ENCODE measurements at places on chromosomes 2 and 18.

- peak overlapping the region; percentile 83 for H3K27ac ChIP-seq
- no peaks in the 10 kb centered on the region for H3K36me3 ChIP-seq
- H3K4me3 ChIP-seq, result no peak overlapping the region
- H3K27me3 ChIP-seq, result no peaks in the 10 kb centered on the region
- H3K4me1 ChIP-seq, result peaks cover 35% of the 10 kb centered on the region
These were observed 4.8 kb upstream of the MRPL44 start for GRCh38 chr2:223952280-223952968.

- DNase-seq, result no peak
- H3K36me3 ChIP-seq, result peaks cover 15% of the 10 kb centered on the region
- H3K27ac ChIP-seq, result no peak overlapping the region
These were observed 32.5 kb downstream of the GEMIN6 start for GRCh38 chr2:38810488-38810887.

- no peaks in the 10 kb centered on the region for H3K36me3 ChIP-seq
- peak overlapping the region; percentile 43 for H3K4me3 ChIP-seq
- no peak overlapping the region for H3K27ac ChIP-seq
- no peak for DNase-seq
- peaks cover 70% of the 10 kb centered on the region for H3K4me1 ChIP-seq
These were observed 344.9 kb downstream of the CYRIA start for GRCh38 chr2:16320716-16321115.

DNA sequence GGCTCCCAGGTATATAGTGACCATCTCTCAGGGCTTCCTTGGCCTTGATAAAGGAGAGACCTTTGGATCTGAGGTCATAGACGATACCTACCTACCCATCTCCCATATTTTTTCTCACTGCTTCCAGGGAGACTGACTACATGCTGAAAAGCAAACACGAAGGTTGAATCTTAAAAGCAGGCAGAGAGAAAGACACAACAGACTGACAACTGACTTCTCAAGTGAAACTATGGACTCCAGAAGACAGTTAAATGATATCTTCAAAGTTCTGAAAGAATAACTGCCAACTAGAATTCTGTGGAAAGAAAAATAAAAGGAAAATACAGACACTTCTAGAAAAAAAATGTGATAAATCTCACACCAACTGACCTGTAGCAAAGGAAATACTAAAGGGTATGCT lies 76.5 kb upstream of the HAAO start:
- no peak for DNase-seq
- no peak overlapping the region for H3K4me3 ChIP-seq
- no peak overlapping the region for H3K27ac ChIP-seq
- peaks cover 6% of the 10 kb centered on the region for H3K36me3 ChIP-seq
- no peaks in the 10 kb centered on the region for H3K4me1 ChIP-seq

GRCh38 chr2:143177096-143177786 lies 48.0 kb downstream of the ARHGAP15 start:
- H3K4me1 ChIP-seq, result no peaks in the 10 kb centered on the region
- no peak overlapping the region for H3K4me3 ChIP-seq
- peaks cover 3% of the 10 kb centered on the region for H3K36me3 ChIP-seq
- no peak overlapping the region for H3K27ac ChIP-seq
- no peaks in the 10 kb centered on the region for H3K27me3 ChIP-seq
- no peak for DNase-seq

DNA sequence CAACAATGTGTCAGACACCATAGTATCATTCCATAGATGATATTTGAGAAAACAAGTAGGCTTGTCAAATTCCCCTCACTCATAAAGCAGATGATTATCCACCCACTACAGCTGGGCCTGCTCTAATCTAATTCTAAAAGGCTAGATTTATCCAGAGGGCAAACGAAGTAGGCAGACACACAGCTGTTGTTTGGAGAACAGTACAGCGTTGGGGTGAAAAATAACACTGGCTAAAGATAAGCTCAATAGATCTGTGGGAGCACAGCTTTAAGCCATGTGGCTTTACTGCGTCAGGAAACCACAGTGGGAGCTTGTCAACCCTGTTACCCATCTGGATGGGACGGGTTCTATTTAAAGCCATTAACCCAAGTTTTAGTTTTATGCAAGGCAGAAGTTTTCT lies 48.9 kb upstream of the COBLL1 start:
- H3K4me3 ChIP-seq, result no peak overlapping the region
- DNase-seq, result no peak
- no peak overlapping the region for H3K27ac ChIP-seq
- no peaks in the 10 kb centered on the region for H3K36me3 ChIP-seq
- H3K27me3 ChIP-seq, result no peaks in the 10 kb centered on the region

DNA sequence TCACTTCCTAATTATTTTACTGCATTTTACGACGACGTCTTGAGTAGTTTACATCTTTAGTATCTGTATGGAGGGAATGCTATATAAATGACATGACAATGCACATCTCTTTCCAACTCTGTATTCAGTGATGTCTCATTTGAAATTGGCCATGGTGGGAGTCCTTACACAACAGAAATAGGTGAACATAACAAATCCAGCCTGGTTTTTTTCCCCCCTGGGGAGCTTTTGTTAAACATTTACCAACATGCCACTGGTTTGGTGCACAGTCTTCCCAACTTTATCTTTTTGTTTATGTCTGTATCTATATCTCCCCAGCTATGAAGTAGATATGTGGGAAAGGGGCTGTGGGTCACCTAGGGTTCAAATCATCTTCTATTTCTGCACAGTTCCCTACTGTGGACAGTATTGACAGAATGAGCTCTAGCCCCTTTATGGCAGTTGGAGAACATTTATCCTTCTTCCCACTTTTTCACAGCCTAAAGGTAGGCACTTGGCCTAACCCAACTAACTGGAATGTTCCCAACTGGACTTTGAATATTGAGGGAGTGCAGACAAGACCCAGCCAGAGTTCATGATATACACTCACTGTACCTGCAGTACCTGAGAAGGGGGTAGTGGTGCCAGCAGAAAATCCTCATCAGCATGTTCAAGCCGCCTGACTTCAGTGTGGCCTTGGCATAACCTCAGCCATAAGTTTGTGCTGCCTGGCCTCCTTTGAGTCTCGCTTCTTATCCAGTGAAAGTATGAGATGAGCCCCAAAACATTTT lies 5.7 kb upstream of the RTKN start:
- no peaks in the 10 kb centered on the region for H3K36me3 ChIP-seq
- H3K27me3 ChIP-seq, result peaks cover 35% of the 10 kb centered on the region
- no peak overlapping the region for H3K4me3 ChIP-seq
- H3K4me1 ChIP-seq, result peaks cover under 1% of the 10 kb centered on the region

DNA sequence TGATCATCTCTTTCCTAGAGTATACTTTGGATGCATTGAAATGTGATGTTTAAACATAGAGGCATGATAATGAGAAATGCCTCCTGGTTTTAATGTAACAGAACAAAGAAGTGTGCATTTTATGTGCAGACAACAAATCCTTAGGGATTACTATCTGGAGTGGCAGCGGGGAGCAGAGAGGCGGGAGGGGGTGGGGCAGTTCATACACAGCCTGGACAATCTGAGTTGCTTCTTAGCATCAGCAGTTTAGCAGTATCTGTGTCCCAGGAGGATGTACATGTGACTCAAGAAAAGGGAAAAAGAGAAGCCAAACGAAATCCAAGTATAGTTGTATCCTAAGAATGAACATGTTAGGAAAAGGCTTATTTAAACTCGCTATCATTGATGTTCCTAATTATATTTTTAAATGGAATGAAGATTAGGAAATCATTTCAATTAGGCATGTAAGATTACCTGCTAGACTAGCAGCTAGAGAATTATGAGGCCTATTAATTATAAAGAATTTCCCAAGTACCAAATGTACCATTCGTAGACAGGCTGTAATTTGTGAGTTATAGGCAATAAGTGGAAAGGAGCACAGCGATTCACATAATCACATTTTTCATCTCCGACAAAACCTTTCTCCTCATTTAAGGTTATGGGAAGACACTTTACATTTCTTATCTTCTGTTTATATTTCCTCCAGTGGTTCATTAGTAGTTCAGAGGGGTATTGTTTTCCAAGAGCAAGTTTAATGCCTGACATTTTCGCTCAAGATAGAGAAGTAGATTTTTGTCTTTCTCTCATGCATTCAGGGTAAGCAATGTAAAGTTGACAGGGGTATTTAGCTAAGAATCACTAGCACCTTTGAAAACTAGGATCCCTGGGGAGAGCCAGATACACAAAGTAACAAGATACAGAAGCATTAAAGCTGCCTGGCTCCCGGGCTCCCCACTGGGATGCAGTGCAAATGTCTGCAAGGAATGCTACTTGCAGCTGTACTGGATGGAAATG lies 141.3 kb upstream of the NOSTRIN start:
- DNase-seq, result no peak
- H3K4me3 ChIP-seq, result no peak overlapping the region
- H3K36me3 ChIP-seq, result no peaks in the 10 kb centered on the region
- H3K27ac ChIP-seq, result no peak overlapping the region

DNA sequence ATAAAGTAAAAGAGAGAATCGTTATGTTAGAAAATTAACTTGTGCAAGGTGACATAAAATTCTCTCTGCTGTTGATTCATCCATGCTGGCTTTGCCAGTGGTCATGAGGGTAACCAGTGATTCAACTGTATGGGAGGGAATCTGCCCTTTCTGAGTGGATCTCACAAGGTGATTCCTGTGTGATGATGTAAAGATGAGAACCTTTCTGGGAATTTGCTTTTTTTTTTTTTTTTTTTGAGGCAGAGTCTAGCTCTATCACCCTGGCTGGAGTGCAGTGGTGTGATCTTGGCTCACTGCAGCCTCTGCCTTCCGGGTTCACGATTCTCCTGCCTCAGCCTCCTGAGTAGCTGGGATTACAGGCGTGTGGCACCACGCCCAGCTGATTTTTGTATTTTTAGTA lies 23.3 kb downstream of the RAB31 start:
- no peak overlapping the region for H3K4me3 ChIP-seq
- H3K27me3 ChIP-seq, result no peaks in the 10 kb centered on the region
- H3K36me3 ChIP-seq, result no peaks in the 10 kb centered on the region
- peak overlapping the region; percentile 40 for H3K27ac ChIP-seq
- DNase-seq, result no peak

DNA sequence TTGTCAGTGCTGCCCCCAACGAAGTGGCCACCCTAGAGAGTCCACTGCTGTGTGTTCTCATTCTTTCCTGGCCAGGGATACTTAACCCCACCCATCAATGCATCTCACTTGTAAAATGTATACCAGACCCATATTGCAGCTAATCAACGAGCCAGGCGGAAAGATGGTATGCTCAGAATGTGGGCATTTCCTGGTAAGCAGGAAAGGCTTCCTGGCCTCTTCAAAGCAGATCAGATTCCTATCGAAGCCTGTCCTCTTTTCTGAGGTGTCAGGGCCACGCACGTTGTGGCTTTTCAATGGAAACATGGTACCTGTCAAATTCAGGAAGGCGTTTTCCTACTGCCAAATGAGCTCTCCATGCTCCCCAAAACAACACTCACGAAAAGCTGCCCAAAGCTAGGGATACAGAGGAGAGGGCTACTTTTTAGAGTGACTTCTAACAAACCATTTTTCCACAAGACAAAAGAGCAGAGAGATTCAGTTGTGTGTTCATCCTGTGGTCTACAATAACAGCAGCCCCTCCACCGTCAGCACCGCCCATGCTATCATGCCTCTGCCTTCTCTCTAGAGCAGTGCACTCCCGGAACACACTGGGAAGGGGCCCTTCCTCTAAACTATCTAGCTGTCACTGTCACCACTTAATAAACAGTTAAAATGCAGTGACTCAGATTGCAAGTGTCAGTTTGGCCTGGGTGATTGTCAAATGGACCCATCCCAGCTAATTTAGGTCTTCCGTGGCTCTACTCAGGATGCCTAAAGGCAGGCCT lies 535.1 kb downstream of the RNF144A start:
- no peak for DNase-seq
- no peak overlapping the region for H3K4me3 ChIP-seq
- H3K27me3 ChIP-seq, result no peaks in the 10 kb centered on the region
- H3K36me3 ChIP-seq, result no peaks in the 10 kb centered on the region
- H3K4me1 ChIP-seq, result peaks cover 8% of the 10 kb centered on the region

DNA sequence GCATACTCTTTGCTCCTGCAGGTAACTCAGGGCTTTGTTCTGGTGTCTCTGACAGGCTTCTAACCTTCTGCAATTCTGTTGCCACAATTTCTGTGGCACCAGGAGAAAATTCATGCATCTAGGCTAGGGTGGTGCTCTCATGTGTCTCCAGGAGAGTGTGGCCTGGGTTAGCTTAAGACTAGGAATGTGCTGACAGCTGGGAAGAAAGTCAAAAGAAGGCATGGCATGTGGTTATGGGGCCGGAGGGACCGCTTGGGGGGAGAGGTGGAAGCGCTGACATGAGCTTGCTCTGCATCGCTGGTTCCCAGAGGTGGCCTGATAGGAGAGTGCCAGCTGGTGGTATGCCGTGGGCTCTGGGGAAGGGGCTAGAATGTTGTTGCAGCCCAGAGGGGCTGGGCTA lies 173.3 kb upstream of the TNP1 start:
- H3K36me3 ChIP-seq, result no peaks in the 10 kb centered on the region
- H3K4me3 ChIP-seq, result no peak overlapping the region
- H3K27ac ChIP-seq, result no peak overlapping the region
- H3K4me1 ChIP-seq, result peaks cover 12% of the 10 kb centered on the region

DNA sequence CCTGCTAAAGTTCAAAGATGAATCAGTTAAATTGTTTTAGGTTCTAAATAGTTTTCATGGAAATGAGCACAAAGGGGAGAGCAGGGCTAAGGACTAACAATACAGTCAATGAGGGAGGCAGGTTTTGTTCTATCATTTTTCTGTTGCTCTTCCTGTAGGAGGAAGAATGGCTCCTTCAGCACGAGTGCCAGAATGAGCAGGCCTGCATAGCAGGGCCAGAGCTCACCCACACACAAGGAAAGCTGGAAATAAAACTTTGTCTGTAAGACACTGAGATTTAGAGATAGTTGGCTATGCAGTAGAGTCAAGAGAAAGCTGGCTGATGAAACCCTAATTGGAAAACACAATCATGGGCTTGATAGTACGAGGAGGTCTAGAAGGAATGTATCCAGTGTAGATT lies 313.3 kb downstream of the MBD2 start:
- H3K36me3 ChIP-seq, result no peaks in the 10 kb centered on the region
- peaks cover 6% of the 10 kb centered on the region for H3K4me1 ChIP-seq
- no peak for DNase-seq
- H3K27ac ChIP-seq, result peak overlapping the region; percentile 8

GRCh38 chr2:241860184-241861078 lies 1.7 kb upstream of the PDCD1 start:
- H3K4me1 ChIP-seq, result peaks cover 19% of the 10 kb centered on the region
- H3K4me3 ChIP-seq, result no peak overlapping the region

- no peak for DNase-seq
- no peaks in the 10 kb centered on the region for H3K27me3 ChIP-seq
- H3K36me3 ChIP-seq, result peaks cover 6% of the 10 kb centered on the region
- peak overlapping the region; percentile 54 for H3K27ac ChIP-seq
- peaks cover 27% of the 10 kb centered on the region for H3K4me1 ChIP-seq
- no peak overlapping the region for H3K4me3 ChIP-seq
These were observed 46.1 kb upstream of the PKDCC start for GRCh38 chr2:42001711-42002201.

- H3K4me3 ChIP-seq, result no peak overlapping the region
- DNase-seq, result no peak
- H3K36me3 ChIP-seq, result peaks cover 3% of the 10 kb centered on the region
- no peaks in the 10 kb centered on the region for H3K27me3 ChIP-seq
- no peak overlapping the region for H3K27ac ChIP-seq
These were observed 1122.7 kb upstream of the PIK3C3 start for GRCh38 chr18:40832362-40832761.

GRCh38 chr18:53864770-53865169 lies 359.7 kb downstream of the MBD2 start:
- H3K36me3 ChIP-seq, result no peaks in the 10 kb centered on the region
- DNase-seq, result no peak
- peaks cover 7% of the 10 kb centered on the region for H3K4me1 ChIP-seq

GRCh38 chr2:188850786-188851185 lies 123.4 kb upstream of the COL3A1 start:
- no peak overlapping the region for H3K4me3 ChIP-seq
- no peaks in the 10 kb centered on the region for H3K27me3 ChIP-seq
- DNase-seq, result no peak
- no peak overlapping the region for H3K27ac ChIP-seq

Data from neural crest cell (in vitro differentiated cells).